Foreskin keratinocyte (primary cell): ENCODE measurements at places on chromosomes 12 and 14. TPM values are rescaled to one million over a fixed set of nuclear protein-coding genes. Genes with fewer than 3 reads are reported as not detected.

Gene TPCN1
- 14.3 and 15.9 TPM in 2 replicates for total RNA-seq

Gene TMEM179
- total RNA-seq = not detected in 2 replicates

Gene SLC4A8
- 0.95 and 1.3 TPM in 2 replicates for total RNA-seq

Gene PTPRB
- 0.71 and 0.88 TPM in 2 replicates for total RNA-seq

Gene NEUROD4
- total RNA-seq = not detected in 2 replicates

Gene DNAJC22
- 0.04 TPM in 1 of 2 replicates, not detected in the other for total RNA-seq

Gene SLC38A1
- total RNA-seq = 147 and 182 TPM in 2 replicates

Gene TXNRD1
- 110 and 171 TPM in 2 replicates for total RNA-seq

Gene SRGAP1
- total RNA-seq = 14.7 and 14.8 TPM in 2 replicates

Gene ESPL1
- 15.0 and 18.7 TPM in 2 replicates for total RNA-seq

Gene SLC41A2
- total RNA-seq = 3.9 and 4.2 TPM in 2 replicates

DNA sequence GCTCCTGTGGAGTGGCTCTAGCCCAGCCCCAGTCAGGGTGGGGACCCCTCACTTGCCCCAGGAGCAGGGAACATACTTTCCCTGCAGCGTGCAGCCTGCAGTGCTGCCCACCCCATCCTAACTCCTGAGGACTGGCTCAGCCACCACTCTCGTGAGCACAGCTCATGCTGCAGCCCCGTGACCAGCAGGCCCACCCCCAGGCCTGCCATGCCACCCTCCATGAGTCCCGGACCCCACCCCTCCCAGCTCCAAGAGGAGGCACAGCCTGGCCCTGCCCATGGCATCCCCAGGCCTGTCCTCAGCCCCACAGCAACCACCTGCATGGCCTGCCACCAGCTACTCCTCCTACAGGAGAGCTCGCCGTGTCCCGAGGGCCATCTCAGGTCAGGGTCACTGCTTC is 3.9 kb upstream of the JAG2 start:
- no peak for DNase-seq

DNA sequence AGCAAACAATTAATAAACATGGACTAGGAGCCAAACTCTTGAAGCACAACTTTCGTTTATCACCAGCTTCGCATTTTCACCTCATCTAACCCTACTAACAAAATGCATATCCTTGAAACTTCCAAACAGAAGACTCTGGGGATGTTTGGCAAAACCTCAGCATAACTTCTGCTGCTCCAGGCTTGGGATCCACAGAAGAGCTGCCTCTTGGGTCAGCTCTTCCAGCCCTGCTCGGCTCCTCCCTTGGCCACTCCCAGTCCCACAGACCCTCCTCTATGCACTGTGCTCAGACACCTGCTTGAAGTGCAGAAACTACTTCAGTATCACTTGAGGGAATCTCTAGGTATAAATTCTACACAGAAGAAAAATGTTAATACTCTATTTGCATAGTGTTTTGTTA is 110.0 kb upstream of the AMIGO2 start:
- DNase-seq = no peak

DNA sequence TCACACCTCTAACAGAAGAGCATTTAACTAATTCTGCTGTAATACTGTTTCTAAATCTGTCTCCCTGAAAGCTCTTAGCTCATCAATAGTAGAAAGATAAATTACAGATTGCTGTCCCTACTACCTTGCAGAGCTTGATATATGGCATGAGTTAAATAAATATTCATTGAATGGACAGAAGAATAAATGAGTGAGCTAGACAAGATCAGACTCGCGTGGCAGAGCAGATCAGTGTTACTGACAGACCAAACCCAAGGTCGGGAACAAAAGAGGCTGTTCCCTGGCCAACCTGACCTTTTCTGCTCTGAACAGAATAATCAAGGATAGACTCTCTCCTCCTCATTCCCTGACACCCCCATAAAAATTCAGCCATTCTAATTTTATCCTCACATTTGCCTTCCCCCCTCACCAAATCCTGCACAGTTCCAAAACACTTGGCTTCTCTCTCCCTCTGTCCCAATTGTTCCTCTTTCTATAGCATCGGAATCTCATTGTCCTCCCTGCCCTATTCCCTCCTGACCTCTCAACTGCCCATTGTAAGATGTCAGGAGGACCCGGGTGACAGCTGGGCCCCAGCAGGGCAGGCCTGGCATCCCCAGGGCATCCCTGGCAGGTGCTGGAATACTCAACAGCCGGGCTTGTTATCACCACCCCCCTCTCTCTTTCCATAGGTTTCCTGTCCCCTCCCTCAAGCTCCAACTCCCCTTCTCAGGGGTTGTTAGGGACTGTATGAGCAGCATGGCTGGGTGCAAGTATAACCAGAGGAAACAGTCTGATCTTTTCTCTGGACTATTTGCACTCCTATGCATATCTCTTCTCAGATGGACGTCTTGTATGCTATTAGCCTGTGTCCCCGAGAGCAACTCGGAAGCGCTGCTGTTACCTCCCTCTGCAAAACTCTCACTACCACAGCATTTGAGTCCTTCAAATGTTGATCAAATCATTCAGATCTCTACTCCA is 19.9 kb downstream of the NEUROD4 start:
- no peak for DNase-seq

DNA sequence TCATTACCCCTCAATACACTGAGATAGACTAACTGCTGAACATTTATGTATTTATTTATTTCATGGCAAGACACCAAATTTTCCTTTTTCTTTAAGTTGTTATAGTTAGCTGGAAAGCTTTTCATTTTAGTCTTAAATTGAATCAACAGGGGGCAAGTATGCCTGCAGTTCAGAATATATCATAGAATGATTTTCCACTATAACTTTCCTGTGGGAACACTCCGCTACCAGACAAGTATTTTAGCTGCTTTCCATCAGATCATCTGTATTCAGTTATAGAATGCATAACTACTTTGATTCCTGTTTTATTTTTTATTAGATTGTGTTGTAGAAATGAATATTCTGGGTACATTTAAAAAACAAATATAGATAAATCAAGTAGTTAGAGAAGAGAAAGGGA is 102.0 kb downstream of the SLC6A15 start:
- no peak for DNase-seq

- DNase-seq = peak; percentile 28
Measured at GRCh38 chr12:91040096-91040755, 17.6 kb downstream of the KERA start.

- peak; percentile 66 for DNase-seq
Measured at GRCh38 chr12:91958816-91959215, 186.8 kb downstream of the BTG1 start.

GRCh38 chr14:32984241-32984930 is 45.7 kb downstream of the NPAS3 start:
- DNase-seq = no peak

DNA sequence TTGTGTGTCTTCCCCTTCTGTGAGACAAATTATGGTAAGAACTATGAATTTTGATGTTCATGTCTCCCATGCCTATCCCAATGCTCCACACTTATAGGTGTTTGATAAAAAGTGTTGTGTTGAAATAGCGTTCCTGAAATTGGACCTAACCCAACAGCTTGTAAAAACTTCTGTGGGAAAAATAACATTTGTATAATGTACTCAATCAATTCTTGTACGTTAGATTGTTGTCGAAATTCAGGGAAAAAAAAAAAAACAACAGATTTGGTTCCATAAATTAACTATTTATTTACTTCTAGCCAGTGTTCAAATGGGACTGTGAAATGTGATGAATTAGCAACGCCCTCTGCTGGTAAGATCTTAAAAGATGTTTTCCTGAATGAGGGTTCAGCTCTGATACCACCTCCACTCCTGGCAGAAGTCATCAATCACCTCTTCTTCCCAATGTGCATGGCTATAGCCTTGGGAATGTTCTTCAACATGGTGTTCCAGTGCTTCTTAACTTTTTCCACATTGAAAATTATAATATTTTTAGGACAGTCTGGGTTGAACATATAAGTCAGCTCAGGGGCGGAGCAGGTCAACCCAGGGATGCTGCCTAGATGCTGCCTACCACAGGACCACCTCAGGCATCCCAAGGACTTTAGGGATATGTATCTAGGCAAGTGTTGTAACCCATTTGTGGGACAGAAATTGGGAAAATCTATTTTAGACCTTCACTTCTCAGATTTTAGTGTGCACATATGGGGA is 170.6 kb downstream of the OTOGL start:
- DNase-seq = peak; percentile 39

GRCh38 chr12:67046062-67046461 is 223.1 kb upstream of the CAND1 start:
- DNase-seq = no peak

DNA sequence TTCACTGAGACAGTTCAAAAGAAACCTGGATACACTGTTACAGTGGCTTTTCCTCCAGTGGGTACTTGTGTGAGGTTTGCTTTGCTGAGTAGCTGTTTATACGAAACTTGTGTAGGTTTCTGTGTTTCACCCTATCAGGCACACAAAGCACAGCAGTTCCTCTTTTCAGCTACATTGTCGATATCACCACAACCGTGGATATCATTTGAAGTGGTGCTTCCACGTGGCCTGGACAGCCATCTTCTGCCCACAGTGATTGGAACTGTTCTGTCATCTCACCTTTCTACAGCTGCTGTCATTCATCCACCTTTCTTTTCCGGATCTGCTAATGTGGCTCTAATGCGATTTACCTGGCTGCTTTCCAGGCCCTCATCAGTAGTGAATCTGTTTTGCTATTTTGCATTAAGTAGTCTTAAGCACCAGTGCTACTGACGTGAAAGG is 368.8 kb downstream of the SYT1 start:
- no peak for DNase-seq

DNA sequence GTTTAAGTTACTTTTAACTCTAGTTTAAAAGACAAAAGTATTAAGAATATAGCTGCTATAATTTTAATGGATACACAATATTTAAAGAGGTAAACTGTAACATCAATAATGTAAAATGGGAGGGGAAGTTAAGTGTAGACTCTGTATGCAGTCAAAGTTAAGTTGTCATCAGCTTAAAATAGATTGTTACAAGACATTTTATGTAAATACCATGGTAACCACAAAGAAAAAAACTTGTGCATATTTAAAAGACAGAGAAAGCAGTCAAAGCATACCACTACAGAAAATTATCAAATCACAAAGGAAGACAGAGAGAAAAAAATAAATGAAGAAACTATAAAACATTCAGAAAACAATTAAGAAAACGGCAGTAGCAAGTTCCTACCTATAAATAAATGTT is 73.3 kb downstream of the CEP128 start:
- no peak for DNase-seq

DNA sequence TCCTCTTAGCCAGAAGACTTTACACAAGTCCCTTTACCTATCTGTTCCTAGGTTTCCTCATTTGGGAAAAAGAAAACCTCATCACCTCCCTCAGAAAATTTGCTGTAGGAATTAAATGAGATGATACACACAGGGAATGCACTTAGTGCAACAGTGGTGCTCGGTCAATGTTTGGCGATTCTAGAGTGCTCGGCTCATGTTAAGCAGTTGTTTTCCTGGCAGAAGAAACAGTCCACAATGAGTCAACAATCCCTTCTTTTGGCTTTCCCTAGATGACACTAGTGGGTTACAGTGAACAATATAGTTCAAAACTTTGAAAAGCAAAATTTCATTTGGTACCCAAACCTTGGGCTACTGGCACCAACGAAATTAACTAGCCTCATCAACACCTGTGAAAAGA is 3.9 kb upstream of the TMEM233 start:
- no peak for DNase-seq

GRCh38 chr12:115740586-115741155 is 536.8 kb downstream of the MED13L start:
- no peak for DNase-seq

GRCh38 chr14:88064841-88065240 is 59.9 kb downstream of the GPR65 start:
- DNase-seq = no peak
